ENCODE measurements at places on chromosomes 1 and 21.
A peak's percentile ranks its signal among the peaks of the same experiment; 100 is the strongest.

- DNase-seq = no peak
Measured at GRCh38 chr1:10299151-10299550, 88.8 kb downstream of the KIF1B start.

- no peak for DNase-seq
Measured at GRCh38 chr1:38746941-38747600, 112.5 kb downstream of the RRAGC start.

DNA sequence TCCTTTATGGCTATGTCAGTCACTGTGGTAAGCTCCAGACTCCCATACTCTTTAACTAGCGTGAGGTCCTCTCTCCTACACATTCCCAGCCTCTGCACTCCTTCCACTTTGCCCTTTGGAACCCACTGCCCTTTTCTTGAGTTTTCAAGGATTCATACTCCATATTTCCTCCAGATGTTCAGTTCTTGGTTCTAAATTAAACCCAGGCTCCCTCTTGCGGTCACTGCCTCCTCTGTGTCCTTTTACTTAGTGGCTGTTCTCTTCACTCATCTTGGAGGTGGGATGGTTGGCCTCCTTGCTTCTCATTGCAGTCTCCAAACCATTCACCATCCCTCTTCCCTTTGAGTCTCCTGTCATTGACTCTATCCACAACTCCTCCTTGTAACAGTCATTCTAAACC, 208.1 kb downstream of the TGFB2 start:
- DNase-seq = no peak

DNA sequence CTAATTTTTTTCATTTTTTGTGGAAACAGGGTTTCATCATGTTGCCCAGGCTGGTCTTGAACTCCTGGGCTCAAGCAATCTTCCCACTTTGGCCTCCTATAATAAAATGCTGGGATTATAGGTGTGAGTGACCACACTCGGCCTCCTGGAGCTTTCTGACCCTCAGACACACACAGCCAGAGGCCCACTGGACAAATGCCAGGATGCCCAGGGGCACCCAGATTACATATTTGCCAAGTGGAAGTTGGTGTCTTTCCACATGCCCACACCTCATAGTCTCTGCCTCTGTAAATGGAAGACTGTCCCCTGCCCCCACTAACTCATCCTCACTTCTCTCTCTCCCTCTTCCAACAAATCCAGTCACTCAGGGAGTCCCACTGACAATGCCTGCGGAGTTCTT, 63.4 kb upstream of the LRP8 start:
- DNase-seq = peak; percentile 1

DNA sequence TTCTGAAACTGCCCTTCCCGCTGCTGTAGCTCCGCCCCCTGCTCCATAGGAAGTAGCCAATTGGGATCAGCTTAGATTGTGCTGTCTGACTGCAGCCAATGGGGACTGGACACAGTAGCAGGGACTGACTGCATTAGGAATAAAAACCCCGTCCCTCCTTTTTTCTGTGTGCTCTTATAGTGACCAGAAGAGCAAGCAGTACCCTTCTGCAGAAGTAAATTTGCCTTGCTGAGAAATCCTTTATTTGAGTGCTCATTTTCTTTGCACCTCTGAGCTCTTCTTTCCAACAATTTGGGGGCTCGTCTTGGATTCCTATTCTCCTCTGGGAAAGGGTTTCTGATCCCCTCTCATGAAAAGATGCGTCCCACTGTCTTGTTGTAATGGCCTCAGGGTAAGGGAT, 16.2 kb downstream of the OR2L13 start:
- DNase-seq = no peak

DNA sequence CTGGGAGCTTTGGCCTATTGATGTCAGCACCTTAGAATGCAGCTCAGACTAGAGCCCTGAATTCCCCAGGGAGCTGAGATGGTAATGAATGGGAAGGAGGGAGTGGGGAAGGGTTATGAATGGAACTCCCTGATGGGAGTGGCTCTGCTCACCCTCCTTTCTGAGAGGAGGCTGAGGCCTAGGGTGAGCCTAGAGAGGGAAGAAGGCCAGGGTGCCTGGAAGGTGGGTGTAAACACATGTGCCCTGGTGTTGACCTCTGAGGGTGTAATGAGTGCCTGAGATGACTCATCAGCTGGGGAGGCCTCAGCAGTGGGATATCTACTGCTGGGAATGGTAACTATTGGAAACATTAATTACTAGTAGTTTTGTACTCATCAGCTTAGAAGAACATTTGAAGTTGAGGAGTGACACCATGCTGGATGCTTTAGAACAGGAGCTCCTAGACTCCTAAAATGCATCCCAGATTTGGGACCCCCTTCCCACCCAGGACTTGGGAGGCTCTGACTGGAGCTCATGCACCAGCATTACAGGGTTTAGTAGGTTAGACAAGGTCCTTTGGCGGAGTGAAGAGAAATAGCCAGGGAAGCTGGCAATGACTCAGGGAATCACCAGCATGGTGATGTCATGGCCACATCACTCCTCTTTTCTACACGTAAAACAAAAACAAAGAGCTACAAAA, 16.0 kb upstream of the PIGV start:
- peak; percentile 58 for DNase-seq

- DNase-seq = no peak
Measured at GRCh38 chr1:64235181-64235580, 31.8 kb downstream of the UBE2U start.

DNA sequence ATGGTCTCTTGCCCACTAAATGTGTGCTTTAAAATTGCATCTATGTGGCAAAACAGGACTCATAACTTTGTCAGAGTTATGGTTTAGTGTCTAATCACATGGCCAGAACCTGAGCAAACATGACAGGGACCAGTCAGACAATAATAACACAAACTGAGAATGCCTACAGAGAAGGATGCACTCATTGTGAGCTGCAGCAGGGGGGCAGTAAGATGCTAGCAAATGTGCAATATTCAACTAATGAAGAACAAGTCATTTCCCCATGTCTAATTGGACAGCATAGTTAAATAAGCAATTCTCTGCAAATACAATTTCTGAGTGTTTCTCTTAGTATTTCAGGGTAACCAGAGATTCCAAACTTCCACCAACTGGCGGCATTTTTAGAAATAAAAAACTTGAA, 30.8 kb downstream of the SPAG17 start:
- no peak for DNase-seq

DNA sequence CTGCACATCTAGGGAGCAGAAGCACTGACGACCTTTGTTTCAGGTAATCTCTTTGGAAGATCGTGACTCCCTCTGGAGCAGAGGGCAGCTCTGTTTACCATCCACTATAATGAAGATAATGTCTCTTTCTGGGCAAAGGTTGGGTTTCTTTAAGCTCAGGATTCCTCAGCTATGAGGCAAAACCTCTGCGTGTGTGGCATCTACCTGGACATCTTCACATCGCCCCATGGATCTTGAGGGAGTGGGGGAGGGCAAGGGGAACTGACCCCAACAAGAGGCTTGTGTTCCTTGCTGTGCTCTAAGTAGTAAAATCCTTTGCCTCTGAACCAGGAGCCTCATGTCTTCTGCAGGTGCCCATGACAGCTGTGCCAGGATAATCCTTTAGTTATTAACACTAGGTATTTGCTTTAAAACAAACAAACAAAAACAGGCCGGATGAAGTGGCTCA, 19.6 kb downstream of the SPATA45 start:
- no peak for DNase-seq

GRCh38 chr1:18798533-18798932, 60.9 kb downstream of the TAS1R2 start:
- DNase-seq = no peak

- DNase-seq = no peak
Measured at GRCh38 chr1:8666389-8667167, 150.9 kb downstream of the RERE start.

DNA sequence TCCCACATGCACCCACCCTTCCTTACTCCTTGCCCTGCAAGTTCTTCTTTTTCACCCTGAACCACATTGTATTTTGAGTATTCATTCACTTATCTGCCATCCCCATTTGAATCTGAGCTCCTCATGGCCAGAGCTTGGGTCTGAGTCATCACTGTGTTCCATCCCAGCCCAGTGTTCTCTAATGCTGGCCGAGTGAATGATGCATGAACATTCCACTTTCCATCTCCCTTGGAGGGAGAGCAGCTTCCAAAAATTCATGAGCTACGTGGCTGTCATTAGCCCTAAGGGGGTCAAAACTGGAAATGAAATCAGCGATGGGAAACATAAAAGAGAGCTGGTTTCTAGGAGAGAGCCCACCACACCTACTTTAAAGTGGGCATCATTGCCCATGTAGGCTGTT, 187.0 kb upstream of the USP24 start:
- no peak for DNase-seq

DNA sequence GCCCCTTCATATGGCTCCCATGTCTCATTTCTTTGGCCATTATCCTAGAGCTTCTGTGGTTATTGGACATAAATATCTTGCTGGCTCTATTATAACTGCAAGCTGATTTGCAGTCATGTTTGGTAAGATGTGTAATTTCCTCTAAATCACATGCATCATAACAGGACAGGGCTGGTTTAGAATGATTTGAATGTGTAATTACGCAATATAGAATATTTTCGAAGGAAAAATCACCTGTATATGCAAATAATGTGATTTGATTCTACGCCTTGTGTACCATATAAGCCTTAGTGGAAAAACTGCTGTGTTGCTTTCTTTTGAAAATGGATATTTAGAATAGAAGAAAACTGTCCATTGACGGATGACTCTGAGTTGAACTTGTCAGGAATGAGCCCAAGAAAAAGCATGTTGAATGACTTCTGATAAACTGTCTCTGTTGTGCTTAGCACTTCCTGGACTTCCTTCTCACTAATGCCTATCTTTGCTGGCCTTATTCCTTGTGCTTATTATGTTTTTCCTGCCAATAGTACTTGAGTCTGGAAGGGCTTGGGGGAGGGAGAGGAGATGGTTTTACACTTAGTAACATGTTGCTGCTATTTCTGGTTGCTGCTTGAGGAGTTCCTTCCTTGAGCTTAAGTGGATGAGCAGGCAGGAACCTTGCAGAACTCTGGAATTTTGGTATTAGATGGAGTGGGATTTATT, 6.5 kb downstream of the CACHD1 start:
- no peak for DNase-seq

DNA sequence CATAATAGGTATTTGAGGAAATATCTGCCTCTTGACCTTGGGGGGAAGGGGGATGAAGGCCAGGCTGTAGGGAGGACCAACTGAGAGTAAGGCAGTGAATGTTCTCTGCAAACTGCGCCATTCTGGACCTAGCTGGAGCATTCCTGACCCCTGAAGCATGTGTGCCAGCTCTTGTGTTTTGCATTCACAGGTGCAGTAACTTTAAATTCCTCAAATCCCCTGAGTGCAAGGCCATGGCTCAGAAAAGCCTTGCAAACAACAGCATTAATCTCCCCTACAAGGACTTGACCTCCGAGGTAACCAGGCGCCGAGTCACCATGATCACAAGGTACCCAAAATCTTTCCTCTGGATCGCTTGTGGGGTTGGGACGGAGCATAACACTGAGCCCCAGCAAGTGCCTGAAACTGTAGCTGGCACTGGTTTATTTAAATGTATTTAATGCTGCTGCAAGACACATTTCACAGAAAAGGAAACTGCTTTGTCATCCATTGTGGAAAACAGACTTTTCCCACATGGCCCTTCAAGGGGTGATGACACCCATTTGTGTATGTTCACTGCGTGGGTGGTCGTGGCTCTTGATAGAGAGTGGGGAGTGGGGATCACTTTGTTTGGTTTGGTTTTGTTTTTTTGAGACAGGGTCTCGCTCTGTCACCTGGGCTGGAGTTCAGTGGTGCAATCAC, 1.7 kb downstream of the MYOCOS start:
- no peak for DNase-seq

All from activated CD4-positive, alpha-beta T cell treated with anti-CD3 and anti-CD28 coated beads for 36 hours (primary cell).